ENCODE measurements at places on chromosomes 3 and 15. TPM values are rescaled to one million over a fixed set of nuclear protein-coding genes. Genes with fewer than 3 reads are reported as not detected.

Gene USP13
- total RNA-seq, result 11.6 TPM

Gene KLF15
- total RNA-seq, result 5.3 TPM

Gene PRTG
- total RNA-seq, result 3.5 TPM

Gene SLC38A3
- not detected for total RNA-seq

Gene SPTBN5
- total RNA-seq, result 1.1 TPM

Gene TNFSF10
- total RNA-seq, result 0.25 TPM
